Sigmoid colon (tissue), 7 donors: ENCODE measurements at places on chromosomes 7 and 10. TPM values are rescaled to one million over a fixed set of nuclear protein-coding genes. Genes with fewer than 3 reads are reported as not detected.

- DNase-seq, result no peak
Observed at GRCh38 chr10:10644676-10645385, 372.8 kb upstream of the CELF2 start.

- DNase-seq, result no peak
Observed at GRCh38 chr7:16564909-16565426, 38.3 kb downstream of the LRRC72 start.

DNA sequence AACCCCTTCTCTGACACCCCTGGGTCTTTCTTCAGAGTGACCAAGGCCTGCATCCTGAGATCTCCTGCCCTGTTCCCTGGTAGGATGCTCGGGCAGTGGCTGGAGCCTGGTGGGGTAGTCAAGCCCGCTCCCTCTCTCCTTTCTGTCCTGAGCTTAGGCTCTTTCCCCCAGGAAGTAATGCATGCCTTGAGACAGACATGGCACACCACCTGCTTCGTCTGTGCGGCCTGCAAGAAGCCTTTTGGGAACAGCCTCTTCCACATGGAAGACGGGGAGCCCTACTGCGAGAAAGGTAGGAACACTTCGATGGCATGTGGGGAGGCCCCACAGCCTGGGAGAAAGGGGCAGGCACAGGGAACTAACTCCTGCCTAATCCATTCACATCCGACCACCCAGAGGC lies 37.9 kb upstream of the BMPR1A start:
- DNase-seq, result peak; percentile 50

ETV1 gene
- 13.6 TPM for total RNA-seq

- no peak for DNase-seq
Observed at GRCh38 chr7:126487728-126488442, 764.9 kb downstream of the GRM8 start.
